ENCODE measurements at places on chromosomes 2 and 18.

GRCh38 chr18:45441110-45441847 is 174.0 kb upstream of the SLC14A2 start:
- DNase-seq = no peak

DNA sequence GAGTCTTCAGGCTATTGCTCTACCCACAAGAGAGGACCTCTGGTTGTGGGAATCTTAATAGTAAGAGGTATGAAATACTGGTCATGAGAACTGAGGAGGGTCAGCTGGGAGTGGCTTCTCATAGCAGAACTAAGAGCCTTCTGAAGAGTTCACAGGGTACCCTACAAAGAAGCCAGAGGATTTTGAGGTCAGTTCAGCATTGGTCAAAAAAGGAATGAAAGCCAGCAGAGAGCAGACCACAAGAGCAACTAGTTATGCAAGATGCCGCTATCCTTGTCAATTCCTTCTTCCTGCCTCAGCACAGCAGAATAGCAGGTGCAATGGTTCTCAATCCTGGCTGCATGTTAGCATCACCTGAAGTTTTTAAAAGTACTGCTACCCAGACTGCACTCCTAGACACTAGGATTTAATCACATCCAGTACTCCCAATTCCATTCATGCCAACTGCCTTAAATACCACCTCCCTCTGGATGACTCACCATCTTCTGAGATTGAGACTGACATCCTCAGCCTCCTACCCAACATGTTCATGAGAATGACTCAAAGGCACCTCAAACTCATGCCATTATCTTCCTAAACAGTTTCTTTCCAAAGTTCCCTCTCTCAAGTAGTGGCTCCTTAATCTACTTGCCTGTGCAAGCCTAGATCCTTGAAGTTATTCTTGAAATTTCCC is 81.0 kb upstream of the RBMS1 start:
- DNase-seq = no peak

DNA sequence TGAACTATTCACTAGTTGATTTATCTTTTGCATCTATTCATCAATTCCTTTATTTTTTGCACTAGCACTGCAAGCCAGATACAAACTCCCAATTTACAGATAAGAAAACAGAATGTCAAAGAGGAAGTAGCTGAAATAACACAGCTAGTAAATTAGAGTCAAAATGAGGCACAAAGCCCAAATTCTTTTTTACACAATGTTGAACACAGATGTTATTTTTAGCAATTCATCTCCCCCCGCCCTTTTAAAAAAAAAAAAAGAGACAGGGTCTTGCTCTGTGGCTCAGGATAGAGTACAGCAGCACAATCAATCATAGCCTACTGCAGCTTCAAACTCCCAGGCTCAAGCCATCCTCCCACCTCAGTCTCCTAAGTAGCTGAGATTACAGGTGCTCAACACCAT is 127.8 kb downstream of the CCBE1 start:
- no peak for DNase-seq

GRCh38 chr2:63698786-63699548 is 110.2 kb downstream of the MDH1 start:
- DNase-seq = no peak

DNA sequence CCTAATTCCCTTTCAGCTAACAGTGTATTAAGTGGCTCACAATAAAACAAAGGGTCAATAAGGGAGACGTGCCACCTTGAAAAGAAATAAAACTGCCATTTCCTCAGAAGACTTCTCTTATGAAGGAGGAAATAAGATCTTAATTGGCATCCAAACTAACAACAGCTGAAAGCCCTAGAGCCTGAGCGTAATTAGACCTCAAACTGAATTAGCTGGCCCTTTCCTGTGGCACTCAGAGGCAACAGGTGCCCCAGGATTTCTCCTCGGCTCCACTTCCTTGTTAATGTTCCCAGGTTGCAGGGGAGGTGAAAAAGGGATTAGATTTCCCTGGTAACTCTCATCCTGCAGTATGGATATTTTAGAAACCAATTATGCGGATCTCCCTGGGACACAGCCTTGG is 804.3 kb downstream of the DCDC2C start:
- no peak for DNase-seq

GRCh38 chr18:68448736-68449135 is 266.2 kb downstream of the TMX3 start:
- no peak for DNase-seq

- DNase-seq = no peak
These were observed 177.9 kb downstream of the ANTXR1 start for GRCh38 chr2:69190743-69191404.

DNA sequence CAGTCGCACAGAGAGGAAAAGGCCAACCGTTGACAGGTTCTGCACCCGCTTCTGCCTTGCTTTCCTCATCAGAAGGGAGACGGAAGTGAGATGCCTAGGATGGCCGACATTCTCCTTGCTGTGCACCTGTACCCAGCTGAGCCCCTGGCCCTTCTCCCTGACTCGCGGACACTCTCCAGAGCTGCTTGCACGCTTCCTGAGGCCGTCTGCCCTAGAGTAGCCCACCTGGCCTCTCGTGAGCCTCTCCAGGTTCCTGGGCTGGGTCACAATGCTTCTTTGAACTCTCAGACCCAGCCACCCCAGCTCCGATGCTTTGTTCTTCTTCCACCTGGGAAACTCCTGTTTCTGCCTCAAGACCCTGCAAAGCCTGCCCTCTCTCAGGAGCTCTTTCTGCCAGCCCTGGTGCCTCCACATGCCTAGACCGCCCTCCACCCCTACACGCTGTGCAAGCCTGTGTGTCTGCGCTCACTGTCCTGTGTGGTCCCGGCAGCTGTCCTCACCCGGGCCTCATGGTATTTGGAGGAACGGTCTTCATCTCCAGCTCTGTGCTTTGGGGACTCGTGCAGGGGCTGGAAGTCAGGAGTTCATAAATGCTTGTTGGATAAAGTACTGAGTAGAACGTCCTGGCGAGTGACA is 345.4 kb upstream of the SALL3 start:
- no peak for DNase-seq

DNA sequence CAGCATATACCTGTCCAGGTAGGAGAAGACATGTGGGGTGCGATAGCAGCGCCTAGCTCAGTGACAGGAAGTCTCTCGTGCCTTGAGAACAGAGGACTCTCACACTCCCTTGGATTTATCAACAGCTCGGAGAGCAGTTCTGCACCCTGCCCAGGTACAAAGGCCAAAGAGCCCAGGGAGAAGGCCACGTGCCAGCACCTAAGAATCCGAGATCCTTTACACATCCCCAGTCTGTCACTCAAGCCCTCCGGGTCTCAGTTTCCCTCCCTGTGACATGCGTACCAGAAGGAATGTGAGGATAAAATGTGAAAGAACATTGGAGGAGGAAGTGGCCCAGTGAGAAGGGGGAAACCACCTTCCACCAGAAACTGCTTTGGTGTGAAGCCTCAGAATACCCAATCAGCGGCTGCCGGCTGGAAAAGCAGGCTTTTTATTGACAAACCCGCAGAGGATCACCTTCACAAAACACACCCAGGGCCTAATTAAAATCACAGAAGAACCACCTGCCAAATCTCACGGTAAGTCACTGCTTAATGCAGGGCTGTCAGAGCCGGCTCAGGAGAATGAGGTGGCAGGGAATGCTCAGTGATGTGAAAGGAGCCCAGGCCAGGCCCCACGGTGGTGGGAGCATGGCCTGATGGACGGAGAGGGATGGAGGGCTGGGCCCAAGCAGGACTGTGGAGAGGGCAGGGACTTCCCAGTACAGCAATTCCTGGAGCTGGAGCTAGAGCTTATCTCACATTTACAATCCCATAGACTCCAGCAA is 66.3 kb downstream of the MYO5B start:
- DNase-seq = no peak

DNA sequence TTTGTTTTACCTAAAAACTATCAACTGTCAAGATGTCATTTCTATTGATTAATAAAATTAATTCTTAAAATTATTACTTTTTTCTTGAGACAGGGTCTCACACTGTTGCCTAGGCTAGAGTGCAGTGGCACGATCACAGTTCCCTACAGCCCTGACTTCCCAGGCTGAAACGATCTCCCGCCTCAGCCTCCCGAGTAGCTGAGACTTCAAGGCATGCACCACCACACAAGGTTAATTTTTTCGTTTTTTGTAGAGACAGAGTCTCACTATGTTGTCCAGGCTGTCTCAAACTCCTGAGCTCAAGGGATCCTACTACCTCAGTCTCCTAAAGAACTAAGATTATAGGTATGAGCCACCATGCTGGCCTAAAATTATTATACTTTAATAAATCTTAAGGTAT is 18.7 kb downstream of the HNRNPLL start:
- DNase-seq = no peak

DNA sequence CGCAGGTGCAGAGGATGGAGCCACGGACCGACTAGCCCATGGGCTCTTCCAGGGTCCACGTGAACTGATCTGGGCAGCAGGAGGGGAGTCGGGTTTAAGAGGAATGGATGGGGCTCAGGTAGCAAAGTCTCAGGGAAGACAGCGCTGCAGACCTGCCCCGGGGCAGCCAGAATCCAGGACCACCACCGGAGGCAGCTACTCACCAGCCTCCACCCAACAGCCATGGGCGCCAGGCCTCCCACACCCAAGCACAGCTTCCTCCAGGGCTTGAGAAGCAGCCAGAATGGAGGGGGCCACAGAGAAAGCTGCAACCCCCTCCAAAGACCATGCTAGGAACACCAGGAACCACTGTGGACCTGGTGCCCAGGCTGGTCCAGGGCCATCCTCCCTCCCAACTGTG is 164.3 kb downstream of the TWIST2 start:
- DNase-seq = no peak

- no peak for DNase-seq
These were observed 44.5 kb downstream of the PTGR3 start for GRCh38 chr18:75164479-75164878.

GRCh38 chr18:11388755-11389680 is 220.4 kb upstream of the SLC35G4 start:
- DNase-seq = no peak

DNA sequence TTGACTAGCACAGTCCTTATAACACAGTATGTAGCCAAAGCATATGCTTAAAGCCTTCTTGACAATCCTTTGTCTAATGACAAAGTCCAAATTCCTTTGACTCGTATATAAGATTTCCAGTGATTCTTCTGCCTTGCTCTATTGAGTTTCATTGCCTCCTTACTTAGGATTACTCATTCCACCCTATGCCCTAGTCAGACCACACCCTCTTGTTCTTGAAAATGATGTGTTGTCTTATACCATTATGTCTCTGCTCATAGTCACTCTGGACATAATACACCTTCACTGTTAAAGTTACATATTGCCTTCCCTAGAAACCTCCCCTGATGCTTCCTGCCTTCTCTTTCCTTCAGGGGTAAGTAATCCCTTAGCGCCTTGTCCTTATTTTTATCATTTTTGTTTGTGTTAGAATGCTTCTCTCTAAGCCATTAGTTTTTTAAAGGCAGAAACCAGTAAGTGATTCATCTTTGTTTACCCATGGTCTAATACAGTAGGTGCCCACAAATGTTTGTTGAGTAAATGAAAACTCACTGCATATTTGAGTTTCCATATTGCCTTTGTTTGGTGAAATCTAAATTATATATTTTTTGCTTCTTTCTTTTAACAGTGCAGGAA is 19.3 kb downstream of the GPD2 start:
- DNase-seq = no peak

GRCh38 chr2:144776766-144777165 is 256.8 kb upstream of the ZEB2 start:
- no peak for DNase-seq

GRCh38 chr2:133265432-133265949 is 302.8 kb downstream of the NCKAP5 start:
- DNase-seq = no peak

DNA sequence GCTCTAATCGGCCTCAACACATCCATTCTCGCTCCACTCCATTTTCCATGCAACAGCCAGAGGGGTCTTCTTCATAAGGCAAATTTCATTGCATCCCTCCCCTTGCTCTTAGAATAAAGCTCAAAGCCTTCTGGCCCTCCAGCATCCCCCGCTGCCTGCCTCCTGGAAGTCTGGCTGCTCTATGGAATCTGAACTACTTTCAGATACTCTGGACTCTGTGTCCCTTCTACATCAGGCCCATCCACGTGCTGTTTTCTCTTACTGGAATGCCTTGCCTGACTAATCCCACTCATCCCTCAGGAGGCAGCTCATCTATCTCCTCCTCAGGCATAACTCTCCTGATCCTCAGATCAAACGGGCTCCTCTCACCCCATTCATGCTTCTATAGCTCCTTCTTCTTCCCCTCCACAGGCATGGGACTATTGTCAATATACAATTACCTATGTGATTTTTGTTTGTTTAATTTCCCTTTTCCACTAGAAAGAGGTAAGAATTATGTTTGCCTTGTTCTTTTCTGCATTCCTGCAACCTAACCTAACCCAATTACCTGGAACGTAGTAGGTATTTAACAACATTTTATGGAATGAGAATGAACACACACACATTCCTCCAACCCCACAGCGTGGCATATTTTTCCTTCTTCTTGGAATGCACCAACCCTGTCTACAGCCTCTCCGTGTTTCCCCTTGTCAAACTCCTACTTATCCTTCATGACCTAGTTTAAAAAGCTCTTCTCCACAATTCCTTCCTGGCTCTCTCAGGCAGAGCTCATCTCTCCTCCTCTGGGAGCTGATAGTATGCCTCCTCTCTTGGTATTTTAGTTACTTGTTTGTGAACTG is 49.5 kb downstream of the LBH start:
- DNase-seq = no peak

DNA sequence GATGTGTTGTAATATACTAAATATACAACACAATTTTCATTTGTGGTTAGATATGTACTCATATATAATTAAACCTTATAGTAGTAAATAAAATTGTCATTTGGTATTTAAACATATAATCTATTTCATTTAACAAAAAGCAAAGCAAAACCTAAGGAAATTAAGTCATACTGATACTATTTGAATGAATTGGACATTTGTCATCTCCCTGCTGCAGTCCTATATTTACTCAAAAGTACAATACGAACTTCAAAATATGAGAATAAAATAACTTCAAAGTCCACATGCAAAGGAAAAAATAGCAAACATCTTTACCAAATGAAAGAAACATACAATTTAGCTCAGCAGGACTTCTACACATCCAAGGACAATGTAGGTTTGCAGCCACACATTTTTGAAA is 11.8 kb upstream of the HAT1 start:
- DNase-seq = no peak

All from stimulated activated CD4-positive, alpha-beta T cell treated with anti-CD3 and anti-CD28 coated beads, Interleukin-4, amount 100 ng/mL, for 48 hours (primary cell).